A673 (cell line): ENCODE measurements at places on chromosomes 5 and 9.
A peak's percentile ranks its signal among the peaks of the same experiment; 100 is the strongest.

GRCh38 chr9:79684711-79685575 is 113.2 kb downstream of the TLE4 start:
- H3K4me3 ChIP-seq, result no peak overlapping the region
- H3K4me1 ChIP-seq, result no peaks in the 10 kb centered on the region
- H3K27me3 ChIP-seq, result no peaks in the 10 kb centered on the region
- no peak for DNase-seq
- H3K27ac ChIP-seq, result no peak overlapping the region

DNA sequence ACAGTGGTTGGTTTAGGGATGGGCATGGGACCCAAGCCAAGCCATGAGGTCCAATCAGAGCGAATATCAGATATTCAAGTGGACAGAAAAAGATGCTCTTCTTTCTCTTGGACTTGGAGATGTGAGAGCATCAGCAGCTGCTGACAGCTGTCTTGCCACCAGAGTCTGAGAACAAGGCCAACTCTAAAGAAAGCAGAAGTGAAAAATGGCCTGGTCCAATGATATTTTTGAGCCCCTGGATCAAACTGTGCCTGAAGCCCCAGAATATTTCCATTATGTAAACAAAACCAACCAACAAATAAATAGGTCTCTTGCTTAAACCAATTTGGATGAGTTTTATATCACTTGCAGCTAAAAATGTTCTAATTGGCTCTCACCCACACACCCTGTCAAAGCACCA is 30.7 kb upstream of the JADE2 start:
- no peak overlapping the region for H3K4me3 ChIP-seq
- no peaks in the 10 kb centered on the region for H3K36me3 ChIP-seq
- no peak for DNase-seq
- no peak overlapping the region for H3K27ac ChIP-seq

GRCh38 chr5:171367424-171368370 is 20.0 kb upstream of the NPM1 start:
- H3K36me3 ChIP-seq, result no peaks in the 10 kb centered on the region
- H3K27me3 ChIP-seq, result no peaks in the 10 kb centered on the region
- no peak for DNase-seq
- no peak overlapping the region for H3K4me3 ChIP-seq
- H3K4me1 ChIP-seq, result no peaks in the 10 kb centered on the region
- no peak overlapping the region for H3K27ac ChIP-seq

DNA sequence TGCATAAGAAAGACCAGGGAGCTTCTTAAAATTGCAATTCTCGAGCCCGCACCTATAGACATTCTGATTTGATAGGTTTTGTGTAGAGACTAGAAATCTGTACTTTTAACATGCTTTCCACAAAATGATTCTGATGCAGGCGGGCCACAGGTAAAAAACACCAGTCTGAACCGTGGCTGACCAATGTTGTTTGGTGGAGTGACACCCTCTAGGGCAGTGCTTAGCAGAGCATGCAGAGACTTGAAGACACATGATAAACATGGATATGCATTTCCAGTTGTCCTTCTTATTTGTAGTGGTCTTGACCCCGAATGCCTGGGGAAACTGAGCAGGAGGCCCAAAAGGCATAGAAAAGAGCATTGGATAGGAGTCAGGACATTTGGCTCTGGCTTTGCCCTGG is 10.5 kb upstream of the COL15A1 start:
- H3K4me3 ChIP-seq, result no peak overlapping the region
- H3K27me3 ChIP-seq, result no peaks in the 10 kb centered on the region
- H3K4me1 ChIP-seq, result no peaks in the 10 kb centered on the region
- H3K27ac ChIP-seq, result no peak overlapping the region

DNA sequence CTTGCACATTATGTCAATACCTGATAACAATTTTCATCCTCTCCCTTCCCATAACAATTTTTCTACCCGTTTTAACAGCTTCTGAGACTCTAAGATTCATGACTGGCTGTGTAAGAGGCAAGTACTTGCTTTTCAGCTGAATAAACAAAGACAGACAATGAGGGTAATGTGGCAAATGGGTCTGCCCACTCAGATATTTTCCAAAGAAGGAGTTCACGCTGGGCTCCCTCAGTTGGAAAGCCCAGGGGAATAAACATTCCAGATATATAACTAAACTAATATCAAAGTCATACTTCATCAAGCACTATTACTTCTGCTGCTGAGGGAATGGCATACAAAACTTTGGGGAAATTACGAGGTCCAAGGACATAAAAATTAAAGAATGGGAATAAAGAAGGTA is 24.4 kb downstream of the MEGF9 start:
- no peaks in the 10 kb centered on the region for H3K27me3 ChIP-seq
- peak; percentile 46 for DNase-seq
